ENCODE measurements at places on chromosomes 2 and 18.

DNA sequence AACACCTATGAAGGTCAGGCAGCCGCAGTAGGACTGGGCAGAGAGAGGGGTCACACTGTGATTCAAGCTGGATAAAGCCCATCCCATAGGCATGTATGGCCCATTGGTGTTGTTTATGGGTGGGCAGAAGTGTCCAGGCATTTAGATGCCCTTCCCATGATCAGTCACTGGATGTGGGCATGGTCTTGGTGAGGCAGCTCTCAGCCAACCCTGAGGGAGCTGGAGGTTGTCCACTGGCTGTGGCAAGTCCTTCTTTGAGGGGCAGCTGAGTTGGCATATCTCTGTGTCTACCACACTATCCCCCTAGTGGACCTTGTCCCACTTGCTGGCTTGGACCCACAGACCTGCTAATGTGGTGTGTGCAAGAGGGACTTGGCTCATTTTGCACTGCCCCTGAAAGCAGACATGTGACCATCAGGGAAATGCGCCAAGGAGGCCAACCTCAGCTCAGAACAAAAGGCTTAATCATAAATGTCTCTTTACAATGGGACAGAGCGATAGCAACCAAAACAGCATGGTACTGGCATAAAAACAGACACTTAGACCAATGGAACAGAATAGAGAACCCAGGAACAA, 82.0 kb downstream of the TMEM17 start:
- no peak for DNase-seq

DNA sequence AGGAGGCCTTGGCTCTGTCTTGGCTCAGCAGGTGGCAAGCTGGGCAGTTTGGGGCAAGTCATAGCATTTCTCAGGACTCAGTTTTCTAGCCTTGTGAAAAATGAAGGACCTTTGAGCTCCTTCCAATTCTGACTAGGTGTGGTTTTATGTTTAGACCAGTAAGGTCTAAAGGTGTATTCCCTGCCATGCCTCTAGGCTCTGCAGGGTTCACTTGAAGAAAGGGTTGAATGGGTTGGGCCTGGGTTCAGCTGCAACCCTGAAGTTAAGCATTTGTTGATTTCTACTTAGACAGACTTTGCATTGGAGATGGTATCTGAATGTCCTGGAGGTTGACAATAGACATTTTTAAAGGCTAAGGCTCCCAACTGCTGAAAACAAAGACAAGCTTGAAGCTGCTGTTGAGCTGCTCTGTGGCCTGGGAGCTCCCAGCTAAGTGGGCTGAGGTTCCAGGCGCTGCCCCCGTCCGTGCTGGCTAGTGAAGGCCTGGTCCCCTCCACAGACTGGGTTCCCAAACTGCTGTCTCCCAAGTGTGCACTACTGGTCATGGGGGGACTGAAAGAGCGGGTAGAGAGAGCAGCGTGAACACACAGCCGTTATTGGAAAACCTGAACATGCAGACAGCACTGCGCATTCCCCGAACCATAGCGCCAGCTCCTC, 100.7 kb upstream of the SMAD7 start:
- DNase-seq: no peak

DNA sequence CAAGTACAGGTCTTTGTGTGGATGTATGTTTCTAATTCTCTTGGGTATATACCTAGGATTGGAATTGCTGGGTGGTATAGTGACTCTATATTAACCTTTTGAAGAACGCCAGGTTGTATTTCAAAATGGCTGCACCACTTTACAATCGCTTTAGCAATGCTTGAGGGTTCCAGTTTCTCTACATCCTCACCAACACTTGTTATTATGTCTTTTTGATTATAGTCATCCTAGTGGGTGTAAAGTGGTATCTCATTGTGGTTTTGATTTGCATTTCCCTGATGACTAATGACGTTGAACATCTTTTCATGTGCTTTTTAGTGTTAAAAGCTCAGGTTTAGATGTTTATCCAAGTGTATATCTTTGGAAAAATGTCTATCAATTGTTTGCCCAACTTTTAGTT, 39.5 kb downstream of the CTIF start:
- DNase-seq: no peak

GRCh38 chr2:162992828-162993227, 154.3 kb upstream of the KCNH7 start:
- no peak for DNase-seq

- DNase-seq: no peak
Observed at GRCh38 chr2:150255528-150255927, 231.9 kb downstream of the RND3 start.

- DNase-seq: no peak
Observed at GRCh38 chr2:67516362-67516761, 119.2 kb downstream of the ETAA1 start.

- no peak for DNase-seq
Observed at GRCh38 chr2:229409751-229410181, 138.7 kb upstream of the PID1 start.

DNA sequence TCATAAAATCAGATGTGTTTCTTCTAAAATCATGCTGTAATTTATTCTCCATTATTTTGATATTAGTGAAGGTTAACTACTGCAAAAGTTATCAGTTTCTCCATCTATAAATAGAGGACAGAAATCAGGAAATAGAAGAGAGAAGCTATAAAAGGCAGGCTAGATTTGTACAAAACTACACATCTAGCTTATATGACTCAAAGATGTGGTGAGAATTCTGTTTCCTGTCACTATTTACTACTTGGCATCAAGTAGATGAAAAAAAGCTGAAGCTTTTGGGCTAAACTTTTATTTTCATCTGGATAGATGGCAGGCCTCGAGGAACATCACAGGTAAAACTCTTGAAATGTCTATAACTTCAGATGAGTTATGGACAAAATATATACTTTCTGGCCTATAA, 49.8 kb upstream of the NAB1 start:
- no peak for DNase-seq

GRCh38 chr2:182913064-182913463, 46.6 kb upstream of the FRZB start:
- DNase-seq: no peak

DNA sequence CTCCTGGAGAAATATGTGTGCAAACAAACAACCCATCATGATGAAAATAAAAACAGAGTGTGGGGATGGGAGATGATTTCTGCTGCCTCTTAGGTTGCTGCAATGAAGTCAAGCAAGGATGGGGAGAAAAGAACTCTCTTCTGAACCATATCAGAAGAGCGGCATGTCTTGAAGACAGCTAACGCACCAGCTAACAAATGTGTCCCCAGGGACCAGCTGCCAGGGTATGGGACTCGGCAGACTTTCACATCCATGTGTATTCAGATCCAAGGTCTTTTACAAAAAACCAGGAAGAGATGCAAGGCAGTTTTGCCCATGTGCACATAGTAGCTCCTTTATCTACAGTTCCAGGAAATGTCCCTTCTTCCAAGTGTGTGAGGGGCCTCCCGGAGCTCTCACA, 125.4 kb downstream of the CLIP4 start:
- DNase-seq: no peak

DNA sequence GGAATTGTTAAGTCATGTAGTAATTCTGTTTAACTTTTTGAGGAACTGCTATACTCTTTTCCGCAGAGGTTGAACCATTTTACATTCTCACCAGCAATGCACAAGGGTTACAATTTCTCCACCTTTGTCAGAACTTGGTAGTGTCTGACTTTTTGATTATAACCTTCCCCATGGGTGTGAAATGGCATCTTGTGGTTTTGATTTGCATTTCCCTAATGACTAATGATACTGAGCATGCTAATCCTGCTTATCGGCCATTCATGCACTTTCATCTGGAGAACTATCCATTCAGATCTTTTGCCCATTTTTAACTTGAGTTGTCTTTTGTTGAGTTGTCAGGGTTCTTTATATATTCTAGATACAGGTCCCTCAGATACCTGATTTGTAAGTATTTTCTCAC, 47.2 kb downstream of the CYB5A start:
- no peak for DNase-seq

- DNase-seq: no peak
Observed at GRCh38 chr2:83459456-83459855, 999.6 kb downstream of the SUCLG1 start.

DNA sequence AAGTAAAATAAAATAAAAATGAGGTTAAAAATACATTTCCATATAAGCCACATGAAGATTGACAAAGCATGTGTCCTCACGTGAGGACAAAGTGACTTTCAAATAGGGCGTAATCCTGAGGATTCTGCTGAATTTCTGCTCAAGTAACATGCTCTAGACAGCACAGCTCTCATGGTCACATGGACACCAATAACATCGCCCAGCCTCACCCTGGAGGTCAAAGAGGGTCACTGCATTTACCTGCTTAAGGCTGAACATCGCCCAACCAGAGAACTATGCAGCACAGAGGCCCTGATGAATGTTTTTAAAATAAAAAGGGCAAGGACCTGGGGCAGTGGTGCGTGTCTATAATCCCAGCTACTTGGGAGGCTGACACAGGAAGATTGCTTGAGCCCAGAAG, 30.2 kb downstream of the TGFBRAP1 start:
- DNase-seq: no peak

DNA sequence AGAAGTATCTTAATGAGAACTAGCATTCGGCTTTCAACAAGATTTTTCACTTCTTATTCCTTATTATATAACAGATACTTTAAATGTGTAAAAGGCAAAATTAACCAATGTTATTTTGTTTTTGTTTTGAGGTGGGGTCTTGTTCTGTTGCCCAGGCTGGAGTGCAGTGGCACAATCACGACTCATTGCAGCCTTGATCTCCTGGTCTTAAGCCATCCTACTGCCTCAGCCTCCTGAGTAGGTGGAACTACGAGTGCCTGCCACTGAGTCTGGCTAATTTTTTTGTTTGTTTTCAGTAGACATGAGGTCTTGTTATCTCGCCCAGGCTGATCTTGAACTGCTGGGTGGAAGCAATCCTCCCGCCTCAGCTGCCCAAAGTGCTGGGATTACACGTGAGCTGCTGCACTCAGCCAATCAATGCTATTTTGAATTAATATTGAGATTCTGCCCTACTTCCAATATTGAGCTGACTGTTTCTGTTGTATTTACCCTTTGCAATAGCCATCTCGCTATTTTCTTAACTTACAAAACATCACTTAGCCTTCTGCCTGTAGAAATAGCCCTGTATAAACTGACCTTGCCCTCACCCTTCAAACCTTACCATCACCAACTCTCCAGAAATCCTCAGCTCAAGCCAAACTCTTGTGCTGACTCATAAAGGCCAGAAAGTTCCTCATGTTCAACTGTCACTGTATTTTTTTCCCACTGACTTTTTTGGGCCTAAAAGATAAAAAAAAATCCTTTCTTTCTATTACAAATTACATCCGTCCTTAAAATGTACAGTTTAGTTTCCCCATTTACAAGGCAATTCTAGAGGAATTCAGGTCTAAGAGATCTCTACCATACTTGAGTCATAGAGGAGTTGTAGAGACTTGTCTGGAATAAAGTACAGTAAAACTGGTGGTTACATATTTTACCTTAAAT, 94.3 kb downstream of the OLA1 start:
- DNase-seq: no peak

DNA sequence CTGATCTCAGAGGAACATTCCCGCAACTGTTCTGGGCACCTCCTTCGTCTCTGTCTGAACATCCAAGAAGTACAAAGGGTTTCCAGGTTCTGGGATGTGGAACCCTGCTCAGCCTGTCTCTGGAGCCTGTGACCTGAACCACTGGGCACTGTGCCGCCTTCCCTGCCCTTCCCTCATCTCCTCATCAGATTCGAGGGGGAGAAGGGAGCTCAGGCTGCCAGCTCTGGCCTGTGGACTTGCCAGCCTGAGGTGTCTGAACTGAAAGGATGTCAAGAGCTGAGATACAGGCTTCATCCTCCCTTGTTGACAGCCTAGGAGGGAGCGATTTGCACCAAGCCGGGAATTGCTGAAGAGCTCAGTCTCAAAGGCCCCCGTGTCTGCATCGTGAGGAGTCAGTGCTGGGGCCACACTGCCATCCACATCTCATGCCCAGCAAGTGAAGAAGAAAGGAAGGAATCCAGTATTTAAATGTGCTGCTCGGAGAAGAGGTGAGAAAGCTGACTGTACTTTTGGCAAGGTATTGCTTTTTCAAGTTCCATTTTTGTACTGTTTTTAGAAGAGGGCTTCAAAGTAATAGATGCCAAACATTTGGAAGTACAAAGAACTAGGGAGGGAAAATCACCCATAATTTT, 12.6 kb downstream of the NEU2 start:
- DNase-seq: no peak

DNA sequence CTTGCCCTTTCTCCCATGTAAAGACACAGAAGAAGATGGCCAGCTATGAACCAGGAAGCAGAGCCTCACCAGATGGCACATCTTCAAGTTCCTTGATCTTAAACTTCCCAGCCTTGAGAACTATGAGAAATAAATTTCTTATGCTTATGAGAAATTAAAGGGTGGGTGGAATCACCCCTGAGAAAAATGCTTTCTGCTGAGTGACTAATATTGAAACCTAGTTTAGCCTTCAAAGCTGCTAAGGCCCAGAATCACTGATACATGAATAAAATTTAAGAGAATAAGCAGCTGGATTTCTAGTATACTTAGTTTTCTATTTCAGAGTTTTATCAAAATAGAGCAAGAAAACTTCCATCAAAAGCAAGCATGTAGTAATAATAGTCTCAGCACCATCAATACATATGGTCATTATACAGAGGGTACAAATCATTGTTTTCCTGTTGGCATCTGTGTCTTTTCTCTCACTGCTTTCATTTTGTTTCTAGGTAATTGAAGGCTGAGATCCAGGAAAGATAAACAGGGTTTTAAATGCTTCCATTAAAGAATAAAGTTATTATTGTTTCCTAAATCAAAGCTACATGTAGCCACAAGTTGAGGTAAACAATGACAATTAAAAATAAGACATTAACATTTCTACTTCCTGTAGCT, 53.3 kb upstream of the COL5A2 start:
- no peak for DNase-seq

DNA sequence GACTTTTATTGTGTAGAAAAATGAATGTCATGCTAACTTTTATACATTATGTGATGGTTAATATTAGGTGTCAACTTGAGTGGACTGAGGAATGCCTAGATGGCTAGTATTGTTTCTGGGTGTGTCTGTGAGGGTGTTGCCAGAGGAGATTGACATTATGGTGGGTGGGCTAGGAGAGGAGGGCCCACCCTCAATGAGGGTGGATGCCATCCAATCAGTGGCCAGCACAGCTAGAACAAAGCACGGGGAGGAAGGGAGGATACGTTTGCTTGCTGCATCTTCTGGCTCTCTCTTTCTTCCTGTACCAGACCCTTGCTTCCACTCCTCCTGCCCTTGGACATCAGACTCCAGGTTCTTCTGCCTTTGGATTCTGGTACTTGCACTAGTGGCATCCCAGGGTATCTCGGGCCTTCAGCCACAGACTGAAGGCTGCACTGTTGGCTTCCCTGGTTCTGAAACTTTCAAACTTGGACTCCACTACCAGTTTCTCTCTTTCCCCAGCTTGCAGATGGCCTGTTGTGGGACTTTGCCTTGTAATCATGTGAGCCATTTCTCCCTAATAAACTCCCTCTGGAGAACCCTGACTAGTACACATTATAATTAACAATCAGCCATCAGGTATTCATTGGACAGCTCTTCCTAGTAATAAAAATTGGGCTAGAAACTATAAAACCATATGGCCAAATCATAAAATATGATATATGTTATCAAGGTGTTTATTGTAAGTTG, 31.7 kb upstream of the ZCCHC2 start:
- no peak for DNase-seq

DNA sequence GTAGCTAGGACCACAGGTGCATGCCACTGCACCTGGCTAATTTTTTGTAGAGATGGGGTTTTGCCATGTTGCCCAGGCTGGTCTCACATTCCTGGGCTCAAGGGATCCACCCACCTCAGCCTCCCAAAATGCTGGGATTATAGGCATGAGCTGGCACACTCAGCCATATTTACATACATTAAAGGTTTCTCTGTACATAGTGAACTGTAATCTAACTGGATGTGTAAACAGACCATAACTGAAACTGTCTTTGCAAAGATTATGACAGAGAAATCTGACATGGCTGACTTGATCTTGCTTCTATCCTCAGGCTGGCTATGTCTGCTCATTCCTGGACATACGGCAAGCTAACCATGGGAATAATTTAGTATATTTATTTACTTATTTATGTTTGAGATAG, 139.2 kb upstream of the XPO1 start:
- no peak for DNase-seq

Measured in T-helper 1 cell (primary cell).